ENCODE measurements at places on chromosomes 5 and 9.
A peak's percentile ranks its signal among the peaks of the same experiment; 100 is the strongest.

DNA sequence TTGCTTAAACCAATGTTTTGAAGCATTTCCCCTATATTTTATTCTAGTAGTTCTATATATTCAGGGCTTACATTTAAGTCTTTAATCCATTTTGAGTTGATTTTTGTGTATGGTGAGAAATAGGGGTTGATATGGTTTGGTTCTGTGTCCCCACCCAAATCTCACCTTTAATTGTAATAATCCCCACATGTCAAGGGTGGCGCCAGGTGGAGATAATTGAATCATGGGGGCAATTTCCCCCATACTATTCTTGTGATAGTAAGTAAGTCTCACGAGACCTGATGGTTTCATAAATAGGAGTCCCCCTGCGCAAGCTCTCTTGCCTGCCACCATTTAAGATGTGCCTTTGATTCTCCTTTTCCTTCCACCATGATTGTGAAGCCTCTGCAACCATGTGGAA lies 92.2 kb upstream of the TBC1D2 start:
- DNase-seq, result no peak

DNA sequence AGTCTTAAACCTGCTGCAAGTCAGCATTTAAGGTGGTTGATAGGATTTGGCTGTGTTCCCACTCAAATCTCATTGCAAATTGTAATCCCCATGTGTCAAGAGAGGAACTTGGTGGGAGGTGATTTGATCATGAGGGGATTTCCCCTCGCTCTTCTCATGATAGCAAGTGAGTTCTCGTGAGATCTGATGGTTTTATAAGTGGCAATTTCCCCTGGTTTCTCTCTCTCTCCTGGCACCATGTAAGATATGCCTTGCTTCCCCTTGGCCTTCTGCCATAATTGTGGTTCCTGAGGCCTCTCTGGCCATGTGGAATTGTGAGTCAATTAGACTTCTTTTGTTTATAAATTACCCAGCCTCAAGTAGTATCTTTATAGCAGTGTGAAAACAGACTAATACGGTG lies 84.3 kb upstream of the SMC2 start:
- no peak for DNase-seq

GRCh38 chr5:159163027-159163700 lies 46.2 kb downstream of the RNF145 start:
- DNase-seq, result no peak

DNA sequence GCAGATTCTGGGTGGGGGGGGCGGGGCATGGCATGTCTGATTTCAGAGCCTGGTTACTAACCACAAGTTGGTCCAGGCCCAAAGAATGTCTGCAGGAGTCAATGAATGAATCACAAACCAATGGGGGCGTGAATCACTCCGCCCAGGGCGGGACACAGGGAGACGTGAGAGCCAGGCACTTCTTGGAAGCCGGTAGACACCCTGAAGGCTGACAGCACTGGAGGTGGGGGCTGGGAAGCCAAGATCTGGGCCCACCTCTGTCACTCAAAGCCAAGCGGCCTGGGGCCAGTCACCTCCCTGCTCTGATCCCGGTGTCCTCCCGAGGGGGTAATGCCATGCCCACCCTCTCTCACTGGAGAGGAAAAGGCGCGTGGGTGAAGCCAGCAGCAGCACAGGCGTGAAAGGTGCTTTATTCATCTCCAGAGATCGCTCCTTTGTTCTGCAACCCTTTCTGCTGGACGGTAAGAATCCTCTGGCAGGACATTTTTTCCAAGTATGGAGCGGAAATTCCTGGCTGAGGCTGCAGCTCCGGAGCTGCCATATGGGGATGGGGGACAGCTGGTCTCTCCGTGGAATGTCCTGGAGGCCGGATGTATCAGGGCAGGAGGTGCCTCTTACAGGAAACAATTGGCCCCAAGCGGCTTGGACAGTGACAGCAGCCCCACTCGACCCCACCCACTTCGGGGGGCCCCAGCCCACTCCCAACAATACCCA lies 85.0 kb downstream of the STK10 start:
- no peak for DNase-seq

DNA sequence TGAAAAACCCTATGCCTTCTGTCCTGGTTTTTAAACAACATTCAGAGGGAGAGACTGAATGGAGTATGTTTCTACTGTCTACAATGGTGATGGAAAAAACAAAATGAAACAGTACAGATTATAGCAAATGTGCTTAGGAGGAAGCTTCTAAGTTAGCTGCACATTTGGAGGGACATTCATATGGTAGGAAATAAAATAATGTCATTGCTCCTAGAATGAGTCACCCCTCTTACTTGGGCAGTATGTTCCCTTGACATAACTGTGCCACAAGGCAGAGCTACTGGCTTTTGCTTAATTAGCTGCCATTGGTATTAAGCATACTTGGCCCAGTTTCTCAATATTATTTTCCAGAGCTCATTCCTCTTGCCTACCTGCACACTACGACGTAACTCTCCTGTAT lies 128.9 kb downstream of the GDNF start:
- no peak for DNase-seq

DNA sequence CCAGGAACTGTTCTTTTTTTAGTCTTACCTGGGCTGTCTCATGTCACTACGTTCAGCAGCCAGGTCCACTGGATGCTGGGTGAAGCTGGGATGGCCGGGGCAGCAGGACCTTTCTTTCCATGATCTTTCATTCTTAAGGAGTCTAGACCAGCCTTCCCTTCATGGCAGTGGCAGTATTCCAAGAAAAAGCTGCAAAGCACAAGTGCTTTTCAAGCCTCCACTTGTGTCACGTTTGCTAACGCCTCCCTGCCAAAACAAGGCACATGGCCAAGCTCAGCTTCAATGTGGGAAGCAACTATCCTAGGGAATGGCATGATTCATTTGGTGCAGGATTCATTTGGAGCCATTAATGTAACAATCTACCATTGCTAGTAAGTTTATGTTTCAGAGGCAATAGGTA lies 94.8 kb downstream of the RCL1 start:
- DNase-seq, result peak; percentile 8

DNA sequence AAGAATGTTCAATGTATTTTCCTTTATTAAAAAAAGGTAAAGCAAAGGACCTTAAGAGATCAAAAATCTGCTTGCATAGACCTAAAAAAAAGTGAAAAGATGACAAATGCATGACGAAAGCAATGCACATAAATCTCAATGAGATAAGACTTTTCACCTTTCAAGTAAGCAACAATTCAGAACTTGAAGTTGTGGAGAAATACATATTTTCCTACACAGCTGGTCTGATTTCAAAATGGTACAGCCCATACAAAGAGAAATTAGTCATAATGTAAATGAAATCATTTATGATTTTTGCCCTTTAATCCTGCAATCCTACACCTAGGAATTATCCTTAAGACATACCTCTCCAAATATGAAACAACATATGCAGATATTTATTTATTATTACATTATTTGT lies 568.0 kb downstream of the ANXA1 start:
- DNase-seq, result no peak

- DNase-seq, result no peak
Measured at GRCh38 chr9:110130791-110131416, 77.1 kb downstream of the C9orf152 start.

- DNase-seq, result no peak
Measured at GRCh38 chr9:12503606-12504122, 189.5 kb upstream of the TYRP1 start.

GRCh38 chr5:175045820-175046219 lies 321.4 kb downstream of the MSX2 start:
- DNase-seq, result no peak

DNA sequence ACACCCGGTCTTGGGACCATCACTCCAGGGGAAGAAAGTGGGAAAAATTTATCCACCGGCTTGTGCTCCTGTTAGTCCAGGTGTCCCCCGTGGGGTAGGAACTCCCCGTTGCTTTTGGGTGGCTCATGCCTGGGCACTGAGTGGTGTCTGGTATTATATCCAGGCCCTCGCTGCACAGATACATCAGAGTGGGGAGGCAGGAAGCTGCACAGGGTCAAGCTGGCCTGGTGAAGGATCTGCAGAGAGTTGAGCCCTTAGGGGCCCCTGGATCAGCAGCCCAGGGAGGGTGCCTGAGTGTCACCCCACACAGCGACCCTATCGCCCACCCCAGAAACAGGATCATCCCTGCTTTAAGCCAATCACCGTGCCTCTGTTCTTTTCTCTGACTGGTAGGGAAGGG lies 24.4 kb upstream of the COL5A1 start:
- no peak for DNase-seq

GRCh38 chr5:2352101-2352861 lies 399.2 kb downstream of the IRX2 start:
- DNase-seq, result no peak

GRCh38 chr5:7877851-7878250 lies 8.9 kb downstream of the MTRR start:
- no peak for DNase-seq

GRCh38 chr9:107732781-107733522 lies 243.4 kb upstream of the KLF4 start:
- no peak for DNase-seq

DNA sequence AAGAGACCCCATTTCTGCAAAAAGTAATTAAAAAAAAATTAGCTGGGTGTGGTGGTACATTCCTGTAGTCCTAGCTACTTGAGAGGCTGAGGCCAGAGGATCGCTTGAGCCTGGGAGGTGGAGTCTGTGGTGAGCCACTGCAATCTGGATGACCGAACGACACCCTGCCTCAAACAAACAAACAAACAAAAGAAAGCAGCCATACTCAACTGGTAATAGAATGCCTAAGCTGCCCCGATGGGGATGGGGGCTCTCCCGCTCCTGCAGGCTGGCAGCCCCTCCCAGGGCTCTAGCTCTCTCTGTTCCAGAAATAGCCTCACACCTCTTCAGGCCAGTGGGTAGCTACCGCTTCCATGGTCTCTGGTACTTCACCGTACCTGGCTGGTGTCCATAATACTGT lies 241.8 kb downstream of the FANCC start:
- DNase-seq, result no peak

GRCh38 chr5:16933337-16933736 lies 2.8 kb downstream of the MYO10 start:
- DNase-seq, result no peak

DNA sequence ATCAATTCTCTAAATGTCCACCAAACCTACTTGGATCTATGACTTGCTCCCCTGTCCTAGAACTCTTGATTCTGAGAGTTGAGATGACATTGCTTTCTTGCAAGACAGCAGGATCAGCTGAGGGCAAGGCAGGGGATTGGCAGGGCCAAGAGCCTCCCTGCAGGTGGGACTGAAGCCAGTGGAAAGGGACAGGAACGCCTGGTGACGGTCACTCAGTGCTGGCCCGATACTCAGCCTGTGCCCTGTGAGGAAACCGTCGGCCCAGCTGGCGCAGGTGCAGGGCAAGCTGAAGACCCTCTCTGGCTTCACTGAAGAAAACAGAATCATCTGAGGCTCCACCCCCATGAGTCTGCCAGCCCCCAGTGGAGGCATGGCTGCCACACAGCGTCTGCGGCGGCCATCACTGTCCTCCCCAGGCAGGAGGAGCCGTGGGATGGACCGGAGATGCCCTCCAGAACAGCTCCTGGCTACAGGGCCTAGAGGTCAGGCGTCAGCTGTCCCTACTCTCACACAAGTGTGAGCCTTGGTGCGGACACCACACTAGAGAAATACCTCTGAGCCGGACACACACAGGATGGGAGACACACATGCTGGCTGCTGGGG lies 14.7 kb downstream of the UBAC1 start:
- DNase-seq, result no peak

- DNase-seq, result peak; percentile 50
Measured at GRCh38 chr5:149320791-149321330, 24.4 kb upstream of the GRPEL2 start.

DNA sequence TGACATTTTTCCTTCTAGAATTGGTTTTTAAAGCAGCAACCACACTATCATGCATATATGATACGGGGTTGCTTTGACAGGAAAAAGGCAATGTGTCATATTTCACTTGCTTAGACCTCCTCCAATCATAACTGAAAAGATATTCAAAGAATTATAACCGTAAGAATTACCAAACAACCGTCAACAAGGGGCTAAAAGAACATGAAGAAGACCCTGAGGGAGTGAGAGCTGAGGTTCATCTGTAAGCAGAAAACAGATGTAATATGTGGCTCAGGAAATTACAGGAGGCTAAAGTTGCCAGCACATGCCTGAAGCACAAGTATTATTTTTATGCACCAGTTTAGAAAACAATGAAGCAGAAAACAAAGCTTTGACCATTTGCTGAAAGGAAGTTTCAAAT lies 78.9 kb downstream of the APBA1 start:
- DNase-seq, result no peak

DNA sequence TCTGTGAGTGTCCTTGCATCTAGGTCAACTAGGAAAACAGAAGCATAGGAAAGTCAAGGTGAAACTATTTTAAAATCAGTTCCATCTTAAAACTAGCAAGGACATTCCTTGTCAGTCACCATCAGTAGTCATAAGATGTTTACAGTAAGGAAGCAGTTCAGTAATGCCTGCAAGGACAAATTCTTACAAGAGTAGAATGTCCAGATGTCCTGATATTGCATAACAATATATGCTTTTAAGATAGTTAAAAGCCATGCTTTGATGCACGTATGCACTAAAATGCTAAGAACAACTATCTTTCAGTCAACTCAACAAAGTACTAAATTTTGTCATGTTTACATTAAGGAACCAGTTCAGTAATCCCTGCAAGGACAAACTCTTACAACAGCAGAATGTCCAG lies 11.3 kb upstream of the SVEP1 start:
- DNase-seq, result no peak

DNA sequence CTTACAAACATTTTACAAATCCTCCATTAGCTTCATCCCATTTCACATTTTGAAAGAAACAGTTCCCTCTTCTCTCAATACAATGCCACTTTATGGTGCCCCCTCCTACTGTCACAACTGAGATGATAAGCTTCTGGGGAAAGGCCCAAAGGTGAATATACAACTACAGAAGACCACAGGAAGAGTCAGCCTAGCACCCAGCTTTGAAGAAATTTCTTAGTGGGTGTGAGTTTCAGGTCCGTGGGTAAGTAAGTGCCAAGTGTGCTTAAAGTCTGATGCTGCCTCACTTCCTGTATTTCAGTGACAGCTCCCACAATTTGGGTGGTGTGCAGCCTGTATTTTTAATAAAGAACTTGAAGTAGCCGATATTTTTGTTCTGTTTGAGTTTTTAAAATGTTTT lies 68.1 kb downstream of the ARHGEF28 start:
- no peak for DNase-seq

DNA sequence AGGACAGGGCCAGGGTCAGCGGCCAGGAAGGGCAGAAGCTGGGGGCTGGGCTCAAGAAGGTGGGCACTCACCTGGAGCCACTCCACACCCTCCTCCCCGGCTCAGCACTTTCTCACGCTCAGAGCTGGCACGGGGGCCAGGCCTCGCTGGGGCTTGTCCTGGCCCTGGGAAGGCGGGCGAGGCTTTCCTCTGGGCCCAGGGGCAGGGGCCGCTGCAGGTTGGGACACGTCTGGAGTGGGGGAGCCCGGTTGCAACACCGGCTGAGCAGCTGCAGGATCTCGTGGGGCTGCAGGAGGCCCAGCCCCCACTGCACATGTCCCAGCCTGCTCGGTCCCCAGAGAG lies 38.9 kb upstream of the EGFL7 start:
- no peak for DNase-seq

GRCh38 chr9:115109486-115109885 lies 8.5 kb downstream of the TNC start:
- DNase-seq, result no peak

- DNase-seq, result no peak
Measured at GRCh38 chr9:15182101-15182551, 124.9 kb downstream of the TTC39B start.

Data from dorsolateral prefrontal cortex (tissue), 122 donors.